ENCODE measurements at places on chromosomes 5 and 9.

GRCh38 chr5:180126716-180127681 is 55.4 kb upstream of the RNF130 start:
- no peak for DNase-seq

DNA sequence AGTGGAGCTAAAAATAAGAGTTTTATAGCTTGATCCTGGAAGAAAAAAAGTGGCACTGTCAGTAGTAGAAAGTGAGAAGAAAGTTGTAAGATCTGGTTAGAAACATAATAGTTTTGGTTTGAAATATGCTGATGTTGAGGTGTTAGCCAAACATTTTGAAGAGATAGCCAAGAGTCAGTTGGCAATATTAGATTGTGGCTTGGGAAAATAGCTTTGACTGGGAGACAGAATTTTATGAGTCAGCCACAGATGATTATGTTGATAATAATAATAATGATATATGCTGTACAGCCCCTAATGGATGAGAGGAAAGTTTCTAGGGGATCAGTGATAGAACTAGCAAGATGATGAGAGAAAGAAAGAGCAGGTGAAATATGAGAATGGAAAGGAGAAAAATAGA is 12.4 kb upstream of the CDH18 start:
- no peak for DNase-seq

DNA sequence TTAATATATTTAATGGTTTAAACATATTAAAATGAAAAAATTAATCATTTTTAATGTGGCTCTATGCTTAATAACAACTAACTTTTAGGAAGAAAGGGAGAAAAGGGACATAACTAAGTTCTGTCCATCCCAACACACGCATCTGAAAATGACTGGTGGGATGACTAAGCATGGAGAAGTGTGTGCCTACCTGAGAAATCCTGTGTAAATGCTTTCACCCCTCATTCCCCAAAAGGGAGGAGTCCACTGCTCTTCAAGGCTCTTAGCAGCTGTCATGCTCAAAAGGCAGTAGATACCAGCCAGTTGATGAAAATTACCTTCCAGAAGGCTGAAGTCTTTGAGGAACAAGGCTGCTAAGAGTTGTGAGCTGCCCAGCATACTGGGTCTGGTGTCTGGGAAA is 130.9 kb downstream of the NFIB start:
- no peak for DNase-seq

DNA sequence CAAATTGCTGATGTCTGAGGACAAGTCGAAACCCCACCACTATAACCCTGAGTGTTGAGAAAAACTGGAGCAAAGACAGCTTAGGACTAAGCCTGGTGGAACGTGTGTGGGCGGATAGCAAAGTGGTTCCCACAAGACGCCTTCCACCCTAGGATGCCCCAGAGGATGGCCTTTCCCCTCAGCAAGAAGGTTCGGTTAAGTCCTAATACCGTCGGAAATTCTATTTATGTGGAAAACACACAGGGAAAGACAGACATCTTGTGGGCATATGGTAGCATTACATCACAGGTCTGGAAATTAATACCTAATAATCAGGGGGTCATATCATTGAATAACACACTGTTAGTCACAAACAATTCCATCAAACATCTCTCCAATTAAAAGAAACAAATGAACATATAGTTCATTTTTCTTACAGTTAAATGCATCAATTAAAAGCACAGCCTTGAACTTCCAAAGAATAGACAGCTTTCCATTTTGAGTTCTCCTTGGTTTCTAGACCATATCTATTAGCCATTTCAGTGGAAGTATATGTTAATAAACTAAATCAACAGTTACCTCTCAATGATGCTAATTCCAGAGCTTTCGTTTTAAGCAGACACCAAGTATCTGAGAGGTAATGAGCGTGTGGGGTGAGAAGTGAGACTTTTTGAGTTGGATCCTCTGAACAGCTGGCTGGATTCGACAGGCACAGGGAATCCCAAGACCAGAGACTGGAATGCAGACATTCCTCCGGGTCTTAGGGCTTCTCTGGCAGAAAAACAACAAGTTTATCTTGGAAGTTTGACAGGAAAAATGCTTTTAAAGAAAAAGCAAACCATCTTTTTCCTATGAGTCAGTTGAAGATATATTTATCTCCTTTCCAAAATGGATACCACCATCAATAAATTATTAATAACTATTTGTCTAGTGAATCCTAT is 2.9 kb upstream of the ICE1 start:
- DNase-seq = peak; percentile 41

DNA sequence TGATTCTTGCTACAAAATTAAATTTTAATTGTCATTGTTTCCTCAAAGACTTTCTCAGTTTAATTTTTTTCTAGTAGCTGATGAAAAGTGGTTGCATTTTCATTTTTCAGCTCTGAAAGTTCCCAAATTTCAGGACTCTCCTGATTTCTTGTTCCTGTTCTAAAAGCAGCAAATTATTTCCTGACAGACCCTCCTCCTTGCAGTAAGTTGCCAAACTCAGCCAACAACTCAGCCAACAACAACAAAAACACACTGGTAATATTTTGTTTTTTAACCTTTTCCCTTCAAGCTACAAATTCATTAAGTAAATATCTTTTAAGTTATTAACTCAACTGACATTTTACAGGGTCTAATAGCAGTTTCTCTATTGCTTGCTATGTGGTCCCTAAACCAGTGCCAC is 487.8 kb upstream of the NUDT12 start:
- DNase-seq = no peak

DNA sequence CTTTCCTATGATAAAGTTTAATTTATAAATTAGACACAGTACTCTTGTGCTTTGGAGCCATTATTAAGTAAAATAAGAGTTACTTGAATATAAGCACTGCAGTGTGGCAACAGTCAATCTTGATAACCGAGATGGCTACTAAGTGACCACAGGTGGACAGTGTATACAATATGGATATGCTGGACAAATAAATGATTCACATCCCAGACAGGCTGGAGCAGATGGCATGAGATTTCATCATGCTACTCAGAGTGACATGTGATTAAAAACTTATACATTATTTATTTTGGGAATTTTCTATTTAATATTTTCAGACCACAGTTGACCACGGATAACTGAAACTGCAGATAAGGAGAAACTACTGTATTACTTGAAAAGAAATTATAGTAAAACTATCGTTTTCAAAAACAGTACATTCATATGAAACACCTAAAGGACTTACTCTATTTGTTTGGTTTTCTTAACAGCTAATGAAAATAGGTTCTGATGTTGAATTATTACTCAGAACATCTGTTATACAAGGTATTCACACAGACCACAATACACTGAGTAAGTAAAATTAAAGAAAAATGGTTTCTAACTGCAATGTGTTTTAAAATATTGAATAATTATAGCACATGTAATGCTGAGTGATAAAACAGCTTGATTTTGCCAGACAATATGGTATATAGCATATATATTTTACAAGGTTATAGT is 16.0 kb downstream of the LYRM7 start:
- no peak for DNase-seq

GRCh38 chr9:84504360-84504759 is 163.8 kb upstream of the SLC28A3 start:
- no peak for DNase-seq

GRCh38 chr9:7456377-7456776 is 343.2 kb downstream of the DMAC1 start:
- DNase-seq = no peak

DNA sequence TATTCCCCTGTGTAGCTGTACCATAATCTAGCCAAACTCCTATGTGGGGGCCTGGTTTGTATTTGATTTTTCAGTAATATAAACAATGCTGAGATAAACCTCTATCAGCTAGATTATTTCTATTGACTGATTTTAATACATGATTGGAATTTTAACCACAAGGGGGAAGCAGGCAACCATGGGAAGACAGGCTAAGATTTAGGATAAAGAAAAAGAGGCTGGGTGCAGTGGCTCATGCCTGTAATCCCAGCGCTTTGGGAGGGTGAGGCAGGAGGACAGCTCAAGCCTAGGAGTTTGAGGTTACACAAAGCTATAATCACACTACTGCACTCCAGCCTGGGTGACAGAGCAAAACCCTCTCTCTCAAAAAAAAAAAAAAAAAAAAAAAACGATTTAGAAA is 18.1 kb upstream of the GPX3 start:
- no peak for DNase-seq

Measured in AG04449 (cell line).